ENCODE measurements at places on chromosomes 7 and 10.

GRCh38 chr7:79034730-79035129 is 418.7 kb downstream of the MAGI2 start:
- no peaks in the 10 kb centered on the region for H3K27me3 ChIP-seq
- no peaks in the 10 kb centered on the region for H3K36me3 ChIP-seq
- no peak overlapping the region for H3K4me3 ChIP-seq
- H3K27ac ChIP-seq, result no peak overlapping the region

- DNase-seq, result peak; percentile 5
- no peak overlapping the region for H3K4me3 ChIP-seq
- H3K27ac ChIP-seq, result no peak overlapping the region
These were observed 113.2 kb upstream of the INHBA start for GRCh38 chr7:41816111-41816510.

- no peak overlapping the region for H3K27ac ChIP-seq
- H3K27me3 ChIP-seq, result no peaks in the 10 kb centered on the region
- no peaks in the 10 kb centered on the region for H3K4me1 ChIP-seq
- no peak for DNase-seq
- no peaks in the 10 kb centered on the region for H3K36me3 ChIP-seq
These were observed 194.2 kb upstream of the NPSR1 start for GRCh38 chr7:34463830-34464229.

- H3K27ac ChIP-seq, result no peak overlapping the region
- H3K4me3 ChIP-seq, result no peak overlapping the region
- H3K4me1 ChIP-seq, result no peaks in the 10 kb centered on the region
- no peaks in the 10 kb centered on the region for H3K36me3 ChIP-seq
These were observed 42.4 kb upstream of the NANOS1 start for GRCh38 chr10:118986815-118987790.

DNA sequence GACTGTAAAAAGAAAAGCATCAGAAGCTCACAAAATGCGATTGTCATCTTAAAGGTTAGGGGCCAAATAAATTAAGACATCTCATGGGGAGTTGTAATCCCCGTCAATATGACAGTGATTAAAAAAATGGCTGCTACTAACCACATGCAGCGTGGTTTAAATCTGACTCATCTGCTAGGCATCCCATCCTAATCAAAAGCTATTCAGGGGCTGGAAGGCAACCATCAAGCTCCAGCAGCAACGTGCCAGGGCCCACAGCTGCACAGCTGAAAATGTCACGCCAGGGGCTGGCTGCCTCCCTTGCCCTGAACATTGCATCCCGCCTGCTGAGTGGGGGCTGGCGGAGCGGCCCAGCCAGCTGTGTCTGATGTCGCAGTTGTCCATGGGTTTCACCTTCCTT is 66.3 kb upstream of the FRMD4A start:
- H3K27me3 ChIP-seq, result no peaks in the 10 kb centered on the region
- H3K4me1 ChIP-seq, result no peaks in the 10 kb centered on the region
- H3K27ac ChIP-seq, result no peak overlapping the region
- no peaks in the 10 kb centered on the region for H3K36me3 ChIP-seq

DNA sequence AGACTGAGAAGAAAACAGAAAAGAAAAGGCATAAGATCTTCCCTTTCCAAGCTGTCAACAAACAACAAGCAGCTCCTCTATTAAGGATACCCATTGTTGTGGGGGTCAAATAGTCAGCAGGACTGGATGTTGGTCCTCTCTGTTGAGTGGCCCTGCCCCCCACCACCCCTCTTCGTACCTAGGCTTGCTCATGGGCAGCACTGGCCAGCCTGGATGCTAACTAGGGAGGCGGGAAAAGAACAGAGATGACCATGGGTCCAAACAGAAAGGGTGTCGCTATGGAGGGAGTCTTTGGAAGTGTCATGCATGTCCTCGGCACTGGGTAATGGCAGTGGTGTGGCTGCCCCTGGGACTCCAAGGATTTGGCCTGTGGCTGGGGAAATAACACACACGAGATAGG is 45.6 kb downstream of the SPDYE5 start:
- peaks cover 37% of the 10 kb centered on the region for H3K36me3 ChIP-seq
- no peak overlapping the region for H3K4me3 ChIP-seq
- H3K27ac ChIP-seq, result no peak overlapping the region

DNA sequence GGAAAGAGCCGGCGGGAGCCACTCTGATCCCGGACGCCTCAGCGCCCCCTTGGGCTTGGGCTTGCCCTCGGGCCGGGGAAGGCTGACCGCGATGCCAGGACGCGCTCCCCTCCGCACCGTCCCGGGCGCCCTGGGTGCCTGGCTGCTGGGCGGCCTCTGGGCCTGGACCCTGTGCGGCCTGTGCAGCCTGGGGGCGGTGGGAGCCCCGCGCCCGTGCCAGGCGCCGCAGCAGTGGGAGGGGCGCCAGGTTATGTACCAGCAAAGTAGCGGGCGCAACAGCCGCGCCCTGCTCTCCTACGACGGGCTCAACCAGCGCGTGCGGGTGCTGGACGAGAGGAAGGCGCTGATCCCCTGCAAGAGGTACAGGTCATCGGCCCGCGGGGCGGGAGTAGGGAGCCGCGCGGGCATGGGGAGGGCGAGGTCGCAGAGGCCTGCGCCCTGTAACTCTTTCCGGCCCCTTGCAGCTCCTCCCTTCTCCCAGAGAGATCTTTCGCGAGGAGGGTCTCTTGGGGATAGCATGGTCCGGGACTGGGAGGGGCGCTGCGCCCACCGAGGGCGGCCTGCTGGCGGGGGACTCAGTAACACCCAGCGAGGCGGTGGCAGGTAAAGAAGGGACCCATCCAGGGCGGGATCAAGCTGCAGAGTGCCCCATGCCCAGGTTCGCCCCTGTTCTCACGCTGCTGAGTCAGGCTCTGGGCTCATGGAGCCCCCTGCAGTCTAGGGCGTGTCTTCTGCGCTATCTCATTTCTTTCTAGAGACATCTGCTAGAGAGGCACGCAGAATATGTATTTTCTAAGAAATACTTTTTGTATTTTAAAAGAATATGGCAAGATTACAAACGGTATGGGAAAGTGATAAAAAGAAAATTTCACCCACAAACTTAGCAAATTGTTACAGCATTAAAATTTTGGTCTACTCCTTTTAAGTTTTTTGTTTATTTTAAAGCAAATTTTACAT is 687 bp downstream of the EPDR1 start:
- H3K27ac ChIP-seq, result peak overlapping the region; percentile 86
- peaks cover 28% of the 10 kb centered on the region for H3K4me1 ChIP-seq
- H3K27me3 ChIP-seq, result peaks cover 6% of the 10 kb centered on the region

- no peak overlapping the region for H3K27ac ChIP-seq
- no peaks in the 10 kb centered on the region for H3K36me3 ChIP-seq
- H3K4me3 ChIP-seq, result no peak overlapping the region
- H3K4me1 ChIP-seq, result no peaks in the 10 kb centered on the region
- no peaks in the 10 kb centered on the region for H3K27me3 ChIP-seq
- DNase-seq, result no peak
These were observed 167.7 kb downstream of the GFRA1 start for GRCh38 chr10:116105264-116105663.

GRCh38 chr10:89645742-89646172 is 715 bp upstream of the PANK1 start:
- H3K36me3 ChIP-seq, result no peaks in the 10 kb centered on the region
- no peaks in the 10 kb centered on the region for H3K27me3 ChIP-seq
- peak; percentile 18 for DNase-seq
- H3K4me3 ChIP-seq, result no peak overlapping the region
- H3K4me1 ChIP-seq, result peaks cover 14% of the 10 kb centered on the region
- peak overlapping the region; percentile 99 for H3K27ac ChIP-seq

DNA sequence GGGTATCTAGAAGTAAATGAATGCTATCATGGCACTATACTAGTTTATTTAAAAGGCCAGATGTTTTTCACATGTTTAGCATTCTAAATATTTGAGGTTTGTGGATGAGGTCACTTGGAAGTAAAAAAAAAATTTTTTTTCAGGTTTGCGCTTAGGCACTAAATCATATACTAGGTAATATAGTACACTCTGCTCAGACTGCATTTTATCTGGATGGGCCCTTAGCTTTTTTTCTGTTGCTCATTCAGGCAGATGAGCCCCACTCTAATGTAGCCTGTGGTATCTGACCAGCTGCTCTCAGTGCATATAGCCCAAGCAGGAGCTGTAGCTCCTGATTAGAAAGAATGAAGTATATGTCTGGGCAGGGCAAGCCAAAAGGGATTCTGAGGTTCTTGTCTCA is 210.1 kb downstream of the AUTS2 start:
- H3K4me3 ChIP-seq, result no peak overlapping the region
- DNase-seq, result no peak
- H3K27ac ChIP-seq, result no peak overlapping the region
- no peaks in the 10 kb centered on the region for H3K27me3 ChIP-seq
- H3K4me1 ChIP-seq, result no peaks in the 10 kb centered on the region

GRCh38 chr10:101000127-101000914 is 713 bp downstream of the LZTS2 start:
- DNase-seq, result peak; percentile 47
- no peaks in the 10 kb centered on the region for H3K27me3 ChIP-seq
- peak overlapping the region; percentile 100 for H3K27ac ChIP-seq
- peak overlapping the region; percentile 69 for H3K4me3 ChIP-seq
- H3K36me3 ChIP-seq, result peaks cover 15% of the 10 kb centered on the region

DNA sequence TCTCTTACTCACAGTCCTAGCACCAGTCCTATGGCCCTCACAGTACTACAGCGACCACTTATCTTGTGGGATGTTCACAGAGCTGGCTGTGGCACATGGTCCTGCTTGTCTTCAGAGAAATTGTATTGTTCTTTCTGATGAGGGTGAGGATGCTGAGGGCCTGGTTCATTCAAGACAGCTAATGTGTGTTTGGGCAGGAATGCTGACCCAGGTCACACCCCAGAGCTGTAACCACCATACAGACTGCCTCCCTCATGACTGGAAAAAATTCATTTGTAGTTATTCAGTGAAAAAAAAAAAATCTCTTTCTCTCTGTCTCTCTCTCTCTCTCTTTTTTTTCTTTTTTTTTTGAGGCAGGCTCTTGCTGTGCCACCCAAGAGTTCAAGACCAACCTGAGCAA is 83.5 kb downstream of the KLF6 start:
- H3K36me3 ChIP-seq, result no peaks in the 10 kb centered on the region
- H3K4me3 ChIP-seq, result no peak overlapping the region
- H3K27me3 ChIP-seq, result no peaks in the 10 kb centered on the region
- H3K27ac ChIP-seq, result no peak overlapping the region

DNA sequence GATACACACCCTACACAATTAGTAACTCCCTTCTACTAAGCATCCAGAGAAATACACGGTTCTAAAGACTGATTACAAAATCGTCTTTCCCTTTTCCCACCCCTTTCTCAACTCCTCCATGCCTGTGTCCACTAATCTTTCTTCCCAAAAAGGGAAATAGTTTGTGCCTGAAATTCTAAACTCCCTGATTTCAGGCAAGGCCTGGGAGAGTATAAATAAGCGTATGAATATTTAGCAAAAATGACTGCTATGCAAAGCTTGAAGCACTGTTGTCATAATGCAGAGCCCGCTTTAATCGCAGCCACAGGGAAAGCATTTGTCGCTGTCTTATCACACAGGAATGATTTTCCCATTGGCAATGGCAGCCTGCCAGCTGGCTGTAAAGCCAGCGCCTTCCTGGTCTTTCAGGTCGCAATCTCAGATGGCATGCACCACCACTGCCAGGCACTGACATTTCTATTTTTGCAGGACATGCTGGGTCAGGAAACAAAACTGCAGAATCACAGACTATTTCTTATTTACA is 142.9 kb upstream of the PCGF5 start:
- DNase-seq, result peak; percentile 52
- H3K4me1 ChIP-seq, result peaks cover 12% of the 10 kb centered on the region
- H3K27ac ChIP-seq, result peak overlapping the region; percentile 92
- no peaks in the 10 kb centered on the region for H3K36me3 ChIP-seq

DNA sequence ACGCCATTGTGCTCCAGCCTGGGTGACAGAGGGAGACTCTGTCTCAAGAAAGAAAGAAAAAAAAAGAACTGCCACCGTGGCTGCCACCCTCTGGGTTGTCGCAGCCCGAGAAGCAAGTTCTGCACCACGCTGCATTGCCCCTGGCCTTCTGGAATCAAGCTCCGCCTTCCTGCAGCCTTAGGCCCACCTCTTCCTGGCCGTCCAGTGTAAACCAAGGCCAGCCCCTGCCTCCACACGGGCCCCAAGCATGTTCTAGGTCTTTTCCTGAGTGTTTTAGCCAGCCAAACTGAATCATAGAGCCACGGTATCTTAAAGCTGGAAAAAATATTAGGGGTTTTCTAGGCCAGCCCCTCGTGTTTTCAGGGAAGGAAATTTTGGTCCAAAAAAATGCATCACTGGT is 188.9 kb downstream of the CCDC3 start:
- no peak overlapping the region for H3K27ac ChIP-seq
- no peaks in the 10 kb centered on the region for H3K4me1 ChIP-seq
- H3K36me3 ChIP-seq, result no peaks in the 10 kb centered on the region
- no peak overlapping the region for H3K4me3 ChIP-seq
- no peaks in the 10 kb centered on the region for H3K27me3 ChIP-seq

DNA sequence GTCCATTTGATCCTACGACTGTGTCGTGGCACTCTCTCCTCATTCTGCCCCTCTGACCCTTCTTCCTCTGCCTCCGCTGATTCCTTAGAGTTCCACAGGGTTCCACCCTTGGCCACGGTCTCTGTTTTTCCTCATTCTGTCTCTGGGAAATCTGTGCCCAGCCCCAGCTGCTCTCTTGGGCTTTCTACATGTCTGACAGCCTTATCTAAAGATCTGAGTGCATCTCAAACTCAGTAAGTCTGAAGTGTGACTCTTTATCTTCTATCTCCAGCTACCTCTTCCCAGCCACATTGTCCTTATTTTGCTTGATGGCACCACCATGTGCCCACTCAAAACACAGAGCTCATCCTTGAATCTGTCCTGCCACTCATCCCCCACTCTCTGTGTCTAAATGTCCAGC is 62.1 kb upstream of the AQP1 start:
- H3K27ac ChIP-seq, result no peak overlapping the region
- no peaks in the 10 kb centered on the region for H3K27me3 ChIP-seq
- peaks cover 13% of the 10 kb centered on the region for H3K36me3 ChIP-seq
- H3K4me3 ChIP-seq, result no peak overlapping the region
- H3K4me1 ChIP-seq, result peaks cover 6% of the 10 kb centered on the region
- no peak for DNase-seq

DNA sequence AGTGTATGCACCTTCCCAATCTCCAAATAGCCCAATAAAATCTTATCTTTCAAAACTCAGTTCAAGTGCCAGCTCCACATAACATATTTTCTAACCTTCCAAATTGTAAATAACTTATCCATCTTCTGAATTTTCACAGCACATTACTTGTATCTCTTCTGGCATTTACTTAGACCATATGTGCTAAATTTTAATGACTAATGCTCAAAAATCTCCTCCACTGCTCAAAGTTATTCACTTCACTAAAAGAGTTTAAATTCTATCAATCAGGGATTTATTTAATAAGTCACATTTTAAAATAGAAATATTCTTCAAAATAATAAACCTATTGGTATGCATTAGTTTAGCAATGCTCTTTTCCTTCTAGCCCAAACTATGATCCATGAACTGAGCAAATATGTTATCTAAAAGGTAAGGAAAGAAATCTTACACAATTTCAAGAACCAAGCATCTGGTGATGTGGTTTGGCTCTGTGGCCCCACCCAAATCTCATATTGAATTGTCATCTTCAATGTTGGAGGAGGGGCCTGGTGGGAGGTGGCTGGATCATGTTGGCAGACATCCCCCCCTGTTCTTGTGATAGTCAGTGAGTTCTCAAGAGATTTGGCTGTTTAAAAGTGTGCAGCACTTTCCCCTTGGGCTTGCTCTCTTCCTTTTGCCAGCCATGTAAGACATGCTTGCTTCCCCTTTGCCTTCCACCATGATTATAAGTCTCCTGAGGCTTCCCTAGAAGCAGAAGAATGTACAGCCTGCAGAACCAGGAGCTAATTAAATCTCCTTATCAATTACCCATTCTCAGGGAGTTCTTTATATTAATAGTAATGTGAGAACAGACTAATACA is 28.1 kb upstream of the GPR22 start:
- no peak overlapping the region for H3K27ac ChIP-seq
- no peaks in the 10 kb centered on the region for H3K27me3 ChIP-seq
- no peak for DNase-seq
- no peaks in the 10 kb centered on the region for H3K4me1 ChIP-seq

GRCh38 chr7:76053461-76053860 is 5.6 kb downstream of the MDH2 start:
- H3K4me3 ChIP-seq, result no peak overlapping the region
- peaks cover 23% of the 10 kb centered on the region for H3K36me3 ChIP-seq
- peaks cover 2% of the 10 kb centered on the region for H3K4me1 ChIP-seq
- no peak overlapping the region for H3K27ac ChIP-seq

All from lung (tissue), 17 donors.